ENCODE measurements at places on chromosomes 7 and 10.

DNA sequence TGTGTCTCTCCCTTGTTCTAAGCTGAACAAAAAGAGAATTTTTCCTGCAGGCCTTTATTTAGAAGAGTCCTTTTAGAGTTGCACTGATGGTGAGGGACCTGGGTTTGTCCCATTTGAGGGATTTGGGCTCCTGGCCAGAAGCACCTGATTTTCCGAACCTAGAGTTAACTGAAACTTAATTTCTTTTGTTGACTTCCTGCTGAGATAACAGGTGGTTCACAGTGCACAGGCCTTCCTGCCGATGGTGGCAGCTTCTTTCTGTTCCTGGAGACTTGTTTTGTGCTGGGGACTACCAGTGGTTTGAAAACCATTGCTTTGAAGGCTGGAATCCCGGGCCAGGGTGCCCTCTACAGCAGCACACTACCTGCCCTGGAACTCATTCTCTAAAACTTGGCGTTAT, 99.2 kb downstream of the SUGCT start:
- DNase-seq = no peak

- no peak for DNase-seq
Observed at GRCh38 chr10:124547647-124548168, 86.1 kb downstream of the LHPP start.

DNA sequence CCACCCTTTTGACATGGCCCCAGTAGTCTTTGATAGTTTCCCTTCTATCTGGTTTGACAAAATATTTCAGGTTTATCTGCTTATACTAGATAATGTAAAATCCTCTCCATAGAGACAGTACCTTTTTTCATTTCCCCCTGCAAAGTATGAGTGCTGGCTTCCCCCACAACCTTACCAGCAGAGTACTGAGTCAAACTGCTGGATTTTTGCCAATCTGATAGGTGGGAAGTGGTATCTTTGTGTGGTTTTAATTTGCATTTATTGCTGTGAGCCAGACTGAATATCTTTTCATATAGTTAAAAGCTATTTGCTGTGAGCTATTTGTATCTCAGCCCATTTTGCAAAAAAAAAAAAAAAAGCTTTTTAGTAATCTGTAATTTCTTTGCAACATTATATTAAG, 32.1 kb upstream of the HECTD2 start:
- peak; percentile 48 for DNase-seq

DNA sequence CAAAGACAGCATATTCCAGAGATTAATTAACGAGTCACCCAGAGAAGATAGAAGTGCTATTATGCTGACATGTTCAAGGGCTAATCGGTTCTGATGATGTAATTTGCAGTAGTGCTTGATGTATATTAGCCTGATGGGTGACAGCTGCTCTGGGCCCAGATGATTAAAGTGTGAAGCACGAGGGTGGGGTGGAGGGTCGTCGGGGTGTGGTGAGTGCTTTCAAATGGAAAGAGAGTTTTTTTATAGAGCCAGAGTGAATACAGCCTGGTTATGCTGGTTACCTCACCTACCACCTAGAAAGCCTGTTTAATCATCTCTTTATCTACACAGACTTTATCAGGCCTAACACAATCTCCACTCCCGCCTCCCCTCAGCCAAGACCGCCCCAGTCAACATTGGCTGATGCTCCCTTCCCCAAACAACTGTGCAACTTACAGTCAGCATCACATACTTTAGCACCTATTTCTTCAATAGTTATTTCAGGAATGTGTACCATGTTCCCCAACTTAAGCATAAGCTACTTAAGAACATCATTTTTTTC, 11.5 kb upstream of the STN1 start:
- DNase-seq = peak; percentile 21

- DNase-seq = peak; percentile 57
Observed at GRCh38 chr7:76397409-76398183, 11.9 kb downstream of the SSC4D start.

DNA sequence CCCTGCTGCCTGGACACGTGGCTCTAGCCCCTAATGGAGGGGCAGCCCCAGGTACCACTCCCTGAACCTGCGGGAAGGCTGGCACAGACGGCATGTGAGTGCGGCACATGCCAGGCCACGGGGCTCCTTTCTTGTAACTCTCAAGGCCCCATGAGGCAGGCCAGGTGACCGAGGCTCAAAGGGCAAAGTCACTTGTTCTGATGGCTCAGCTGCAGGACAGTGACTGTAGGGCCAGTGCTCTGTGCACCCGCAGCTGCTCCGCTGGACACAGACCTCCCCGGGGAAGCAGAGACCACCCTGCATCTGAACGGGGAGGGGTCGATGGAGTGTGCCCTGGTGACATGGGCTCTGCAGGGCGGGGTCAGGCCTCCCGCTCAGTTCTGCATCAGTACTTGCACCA, 55.3 kb downstream of the PTPRE start:
- no peak for DNase-seq

DNA sequence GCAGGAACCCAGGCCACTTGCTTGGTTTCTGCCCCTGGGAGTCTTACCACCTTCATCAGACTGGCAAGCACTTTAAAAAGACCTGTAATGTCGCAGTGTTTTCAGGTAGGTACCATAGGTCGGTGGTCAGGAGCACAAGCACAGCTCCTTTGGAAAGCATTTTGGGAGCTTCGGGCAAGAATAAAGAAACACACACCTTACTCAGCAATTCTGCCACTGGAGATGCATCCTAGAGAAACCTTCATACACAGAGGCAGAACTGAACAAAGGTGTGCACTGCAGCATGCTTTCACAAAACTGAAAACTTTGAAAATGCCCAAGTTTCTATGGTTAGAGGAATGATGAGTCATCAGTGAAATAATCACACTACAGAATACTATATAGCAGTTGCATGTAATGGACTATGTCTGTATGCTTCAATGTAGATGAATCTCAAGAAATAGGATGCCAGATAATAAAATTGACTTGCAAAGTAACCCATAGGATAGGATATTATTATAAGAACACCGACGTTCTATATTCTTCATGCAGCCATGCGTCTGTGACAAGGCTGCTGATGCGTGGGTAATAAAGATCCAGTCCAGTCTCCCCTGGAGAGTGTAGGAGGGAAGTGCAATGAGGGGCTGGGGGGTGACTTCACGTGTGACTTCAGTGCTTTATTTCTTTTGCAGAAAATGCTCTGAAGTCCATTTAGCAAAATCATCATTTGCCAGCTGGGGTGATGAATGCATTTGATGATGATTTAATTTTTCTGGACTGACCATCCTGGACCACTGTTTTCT, 309.5 kb downstream of the WDR37 start:
- no peak for DNase-seq

DNA sequence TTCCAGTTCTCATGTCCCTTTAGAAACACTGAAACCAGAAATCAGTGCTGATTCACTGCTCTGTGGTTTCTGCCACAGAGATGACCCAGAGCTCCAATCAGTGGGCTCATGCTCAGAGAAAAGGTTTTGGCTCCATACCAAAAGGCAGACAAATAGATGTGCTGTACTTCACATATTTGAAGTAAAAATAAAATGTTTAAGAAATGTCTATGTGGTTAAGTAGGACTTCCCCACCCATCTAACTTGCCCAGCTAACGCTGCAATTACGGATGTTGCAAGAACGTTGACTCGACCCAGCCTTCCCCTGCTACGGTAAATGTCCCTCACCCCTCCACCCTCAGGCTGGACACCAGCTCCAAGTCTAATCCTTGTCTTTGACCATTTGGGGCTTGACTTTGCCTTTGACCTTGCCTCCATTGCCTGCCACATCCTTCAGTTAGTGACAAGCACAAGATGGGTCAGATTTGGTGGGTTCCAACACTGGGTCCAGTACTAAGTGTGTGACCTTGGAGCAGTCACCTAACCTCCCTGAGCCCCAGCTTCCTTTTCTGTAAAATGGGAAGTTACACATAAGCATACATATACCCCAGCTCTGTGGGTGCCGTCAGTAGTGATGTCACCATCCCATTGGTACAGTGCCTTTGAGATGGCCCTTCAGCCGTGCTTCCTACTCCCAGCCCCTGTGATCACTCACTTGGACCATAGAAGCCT, 95.8 kb downstream of the CHST15 start:
- peak; percentile 97 for DNase-seq

DNA sequence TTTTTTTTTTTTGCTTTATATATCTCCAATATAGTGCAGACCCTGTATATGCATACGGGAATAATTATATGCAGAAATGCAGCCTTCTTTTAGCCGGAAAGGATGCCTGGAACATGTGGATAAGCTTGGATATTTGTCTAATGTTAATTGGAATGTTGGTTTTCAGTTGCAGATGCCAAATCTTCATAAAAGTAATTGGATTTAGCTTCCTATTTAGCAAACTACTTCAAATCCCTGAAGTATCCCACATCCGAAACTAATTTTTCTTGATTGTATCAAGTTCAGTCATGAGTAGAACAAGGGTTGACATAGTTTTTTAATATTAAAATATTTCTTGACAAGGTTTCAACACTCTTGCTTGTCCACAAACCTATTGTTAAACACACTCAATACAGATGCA, 281.7 kb downstream of the BBS9 start:
- peak; percentile 5 for DNase-seq

- no peak for DNase-seq
Observed at GRCh38 chr7:55134786-55135185, 116.0 kb downstream of the EGFR start.

DNA sequence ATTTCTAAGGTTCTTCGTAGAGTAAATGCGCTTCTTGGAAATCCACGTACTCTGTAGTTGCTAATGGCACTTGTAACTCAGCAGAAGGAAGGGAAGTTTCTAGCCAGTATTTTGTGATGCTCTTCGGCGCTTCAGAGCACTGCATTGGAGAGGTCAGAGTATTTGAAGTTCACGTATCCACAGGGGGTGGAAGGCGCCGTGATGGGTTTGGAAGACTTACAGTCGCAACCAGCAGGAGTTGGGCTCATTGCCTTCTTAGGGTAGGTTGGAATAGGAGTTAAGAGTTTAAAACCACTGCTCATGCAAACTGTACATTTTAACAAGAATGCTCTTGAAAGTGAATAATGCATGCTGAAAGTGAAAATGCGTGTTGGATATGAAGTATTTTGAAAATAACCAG, 49.1 kb downstream of the SHH start:
- DNase-seq = no peak

All from fibroblast of skin of abdomen (primary cell).